Thoracic aorta (tissue), 2 donors: ENCODE measurements at places on chromosomes 11 and 22. TPM values are rescaled to one million over a fixed set of nuclear protein-coding genes. Genes with fewer than 3 reads are reported as not detected.
A peak's percentile ranks its signal among the peaks of the same experiment; 100 is the strongest.

- no peaks in the 10 kb centered on the region for H3K4me1 ChIP-seq
- no peak overlapping the region for H3K4me3 ChIP-seq
- H3K36me3 ChIP-seq = no peaks in the 10 kb centered on the region
- no peak overlapping the region for H3K27ac ChIP-seq
- DNase-seq = no peak
- no peaks in the 10 kb centered on the region for H3K27me3 ChIP-seq
Measured at GRCh38 chr22:46422896-46423295, 87.4 kb downstream of the TRMU start.

DNA sequence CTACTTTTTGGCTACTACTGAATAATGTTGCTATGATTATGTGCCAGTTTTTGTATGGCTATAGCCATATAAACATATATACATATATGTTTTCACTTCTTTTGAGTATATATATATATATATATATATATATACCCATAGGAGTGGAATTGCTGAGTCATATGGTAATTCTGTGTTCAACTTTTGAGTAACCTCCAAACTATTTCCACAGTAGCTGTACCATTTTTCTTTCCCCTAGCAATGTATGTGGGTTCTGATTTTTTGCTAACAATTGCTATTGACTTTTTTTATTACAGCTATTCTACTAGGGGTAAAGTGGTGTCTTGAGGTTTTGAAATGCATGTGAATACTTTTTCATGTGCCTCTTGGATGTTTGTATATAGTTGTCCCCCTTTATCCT is 30.4 kb downstream of the CBL start:
- no peak overlapping the region for H3K4me3 ChIP-seq
- H3K27me3 ChIP-seq = no peaks in the 10 kb centered on the region
- no peaks in the 10 kb centered on the region for H3K36me3 ChIP-seq
- no peak overlapping the region for H3K27ac ChIP-seq

- no peak for DNase-seq
- H3K4me1 ChIP-seq = peaks cover 8% of the 10 kb centered on the region
Measured at GRCh38 chr11:128824191-128825049, 42.7 kb downstream of the KCNJ1 start.

DNA sequence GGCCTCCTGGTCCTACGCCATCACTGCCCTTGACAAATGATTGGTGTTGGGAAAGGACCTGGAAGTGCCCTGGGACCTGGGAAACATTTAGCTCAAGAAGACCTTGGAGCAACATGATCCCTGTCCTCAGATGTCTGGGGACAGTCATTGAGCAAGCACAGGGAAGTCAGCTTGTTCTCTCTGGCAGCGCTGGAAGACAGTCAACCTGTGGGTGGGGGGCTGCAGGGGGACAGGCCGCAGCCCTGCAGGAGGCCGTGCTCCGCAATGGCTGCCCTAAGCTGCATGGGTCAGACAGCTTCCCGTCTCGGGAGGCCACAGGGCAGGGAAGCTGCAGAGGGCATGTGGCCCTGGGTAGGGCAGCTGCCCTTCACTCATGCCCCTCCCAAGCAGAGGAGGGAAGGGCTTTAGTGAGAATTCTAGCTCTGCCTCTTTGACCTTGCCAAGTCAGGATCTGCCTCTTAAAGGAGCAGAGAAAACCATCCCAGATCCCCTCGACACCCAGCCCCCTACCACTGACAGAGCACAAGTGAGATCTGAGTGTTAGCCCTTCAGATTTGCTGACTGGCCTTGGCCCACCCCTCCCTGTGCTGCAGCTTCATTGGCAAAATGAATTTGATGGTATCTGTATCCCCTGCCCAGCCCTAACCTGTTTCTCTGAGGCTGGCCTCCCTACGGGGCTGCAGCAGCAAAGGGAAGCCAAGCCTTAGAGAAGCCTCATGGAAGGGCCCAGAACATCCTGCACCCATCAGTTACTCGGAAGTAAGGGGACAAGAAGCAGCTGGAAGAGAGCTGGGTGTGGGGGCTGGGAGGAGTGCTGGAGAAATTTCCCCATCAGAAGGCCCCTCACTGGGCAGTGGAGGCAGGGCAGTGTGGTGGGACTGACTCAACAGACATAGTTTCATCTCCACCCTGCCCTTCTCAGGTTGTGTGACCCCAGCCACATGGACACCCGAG is 6.2 kb upstream of the SREBF2 start:
- no peaks in the 10 kb centered on the region for H3K27me3 ChIP-seq
- no peaks in the 10 kb centered on the region for H3K36me3 ChIP-seq
- no peak overlapping the region for H3K27ac ChIP-seq
- H3K4me1 ChIP-seq = peaks cover 22% of the 10 kb centered on the region

DNA sequence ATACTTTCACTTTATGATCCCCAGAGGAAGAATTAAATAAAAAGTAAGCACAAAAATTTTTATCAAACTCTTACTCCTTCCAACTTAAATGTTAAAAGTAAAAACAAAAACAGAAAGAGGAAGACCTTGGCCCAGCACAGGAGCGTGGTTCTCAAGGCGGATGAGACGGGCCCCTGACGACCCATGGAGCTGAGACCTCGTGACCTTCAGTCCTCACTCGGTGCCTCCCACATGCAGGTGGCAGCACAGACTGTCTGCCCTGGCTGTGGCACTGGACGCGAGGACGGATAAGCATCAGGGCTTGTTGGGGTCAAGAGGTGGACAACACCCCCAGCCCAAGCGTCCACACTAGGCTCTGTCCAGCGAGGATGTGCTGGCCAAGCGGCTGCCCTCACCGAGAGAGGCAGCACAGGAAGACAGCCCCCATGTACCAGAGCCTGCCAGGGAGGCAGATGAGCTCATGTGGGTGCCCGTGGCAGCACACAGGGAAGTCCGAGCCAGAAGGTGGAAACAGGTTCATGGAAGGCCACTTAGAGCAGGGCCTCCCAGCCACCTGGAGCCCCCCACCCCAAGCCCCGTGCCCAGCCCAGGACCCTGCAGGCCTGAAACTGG is 1389.8 kb downstream of the TBC1D22A start:
- H3K4me3 ChIP-seq = no peak overlapping the region
- H3K27ac ChIP-seq = no peak overlapping the region
- H3K36me3 ChIP-seq = no peaks in the 10 kb centered on the region
- DNase-seq = no peak
- no peaks in the 10 kb centered on the region for H3K27me3 ChIP-seq
- H3K4me1 ChIP-seq = no peaks in the 10 kb centered on the region

- H3K27me3 ChIP-seq = no peaks in the 10 kb centered on the region
- H3K4me3 ChIP-seq = no peak overlapping the region
- DNase-seq = no peak
- peaks cover 11% of the 10 kb centered on the region for H3K36me3 ChIP-seq
- no peaks in the 10 kb centered on the region for H3K4me1 ChIP-seq
Measured at GRCh38 chr22:33382436-33382835, 324.3 kb upstream of the SYN3 start.

DNA sequence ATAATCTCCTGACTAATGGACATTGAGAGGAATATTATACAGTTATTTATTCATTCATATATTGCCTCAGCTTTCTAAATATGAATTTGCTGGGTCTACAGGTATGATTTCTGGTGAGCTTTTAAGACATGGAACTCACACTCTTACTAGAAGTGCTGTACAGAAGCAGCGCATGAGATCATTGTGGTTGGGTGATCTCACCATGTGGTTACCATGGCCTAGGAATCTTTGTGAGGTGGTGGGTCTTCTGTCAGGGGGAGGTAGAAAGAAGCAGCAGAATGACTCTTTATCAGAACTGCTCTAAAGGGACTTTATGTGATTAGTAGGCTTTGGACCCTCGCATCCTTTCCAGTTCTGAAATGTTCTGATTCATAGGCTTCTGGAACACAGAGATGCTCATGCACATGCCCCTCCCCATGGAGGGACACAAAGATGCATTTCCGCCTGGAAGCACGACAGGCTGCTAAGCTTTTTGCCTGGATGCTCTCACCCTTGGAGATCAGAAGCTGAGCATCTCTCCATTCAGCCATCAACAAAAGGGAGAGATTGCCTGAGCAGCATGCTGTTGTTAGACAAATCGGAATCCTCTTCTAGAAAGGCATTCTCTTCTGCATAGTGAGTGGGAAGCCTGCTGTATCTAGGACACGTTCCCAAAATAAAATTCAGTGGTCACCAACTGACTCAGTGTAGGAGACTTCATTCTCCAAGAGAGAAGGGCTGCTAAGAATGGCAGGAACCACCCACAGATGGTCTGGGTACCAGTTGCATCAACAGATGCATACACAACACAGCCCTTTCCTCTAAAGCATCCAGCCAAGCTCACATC is 51.3 kb downstream of the KIRREL3 start:
- no peaks in the 10 kb centered on the region for H3K4me1 ChIP-seq
- H3K4me3 ChIP-seq = no peak overlapping the region
- no peak for DNase-seq
- no peaks in the 10 kb centered on the region for H3K27me3 ChIP-seq
- no peak overlapping the region for H3K27ac ChIP-seq

- no peaks in the 10 kb centered on the region for H3K27me3 ChIP-seq
- H3K4me3 ChIP-seq = no peak overlapping the region
- no peaks in the 10 kb centered on the region for H3K4me1 ChIP-seq
- no peak for DNase-seq
- H3K27ac ChIP-seq = no peak overlapping the region
Measured at GRCh38 chr11:27857588-27857987, 157.3 kb upstream of the BDNF start.

DNA sequence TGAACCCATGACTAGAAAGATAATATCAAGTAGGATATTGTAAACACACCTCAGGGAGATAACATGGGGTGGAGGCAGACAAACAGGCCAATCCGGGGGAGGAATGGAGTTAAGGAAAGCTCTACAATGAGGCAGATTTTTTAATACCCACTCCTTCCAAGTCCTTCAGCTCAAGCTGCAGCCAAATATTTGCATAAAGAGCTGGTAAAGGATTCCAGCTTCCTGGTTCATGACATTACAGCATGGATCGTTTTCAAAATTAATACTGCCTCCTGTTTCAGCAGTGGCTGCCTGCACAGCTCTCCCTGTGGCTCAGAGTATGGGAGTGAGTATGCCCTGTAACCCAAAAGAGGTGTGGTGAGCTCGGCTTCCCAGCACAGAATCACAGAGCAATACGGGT is 5.1 kb downstream of the POU2AF3 start:
- peaks cover 21% of the 10 kb centered on the region for H3K4me1 ChIP-seq
- H3K4me3 ChIP-seq = no peak overlapping the region
- H3K27me3 ChIP-seq = no peaks in the 10 kb centered on the region

DNA sequence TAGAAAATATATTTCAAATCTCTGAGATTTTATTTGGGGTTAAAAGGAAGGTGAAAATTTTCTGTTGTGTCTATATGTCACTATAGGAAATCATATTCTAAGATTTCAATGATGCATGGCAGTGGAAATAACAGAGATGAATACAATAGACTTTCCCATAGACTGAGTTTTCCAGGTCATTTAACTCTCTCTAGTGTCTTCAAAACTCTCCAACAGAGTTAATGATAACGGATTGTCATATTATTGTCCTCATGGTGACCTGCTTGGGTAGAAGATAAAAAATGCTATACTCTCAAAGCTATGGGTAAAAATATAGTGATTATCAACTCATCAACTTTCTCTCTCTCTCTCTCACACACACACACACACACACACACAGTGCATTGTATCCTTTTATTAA is 312.9 kb downstream of the CNTN5 start:
- no peaks in the 10 kb centered on the region for H3K4me1 ChIP-seq
- no peaks in the 10 kb centered on the region for H3K36me3 ChIP-seq
- no peaks in the 10 kb centered on the region for H3K27me3 ChIP-seq
- DNase-seq = no peak
- no peak overlapping the region for H3K4me3 ChIP-seq

DNA sequence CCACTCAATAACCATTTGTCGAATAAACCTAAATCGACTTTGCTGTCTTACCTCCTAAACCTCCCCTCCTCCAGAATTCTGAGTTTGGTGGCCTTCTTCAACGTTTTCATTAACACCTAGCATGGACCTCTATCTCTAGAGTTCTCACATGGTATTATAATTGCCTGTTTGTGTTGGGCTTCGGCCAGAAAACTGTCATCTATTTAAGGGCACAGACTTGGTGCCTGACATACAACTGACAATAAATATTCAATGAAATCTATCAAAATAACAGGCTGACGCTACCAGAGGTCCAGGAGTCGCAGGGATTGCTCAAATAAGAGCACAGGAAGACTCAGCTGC is 687 bp downstream of the ALKBH8 start:
- peaks cover 21% of the 10 kb centered on the region for H3K4me1 ChIP-seq
- no peak for DNase-seq
- H3K36me3 ChIP-seq = no peaks in the 10 kb centered on the region
- H3K27me3 ChIP-seq = no peaks in the 10 kb centered on the region

DNA sequence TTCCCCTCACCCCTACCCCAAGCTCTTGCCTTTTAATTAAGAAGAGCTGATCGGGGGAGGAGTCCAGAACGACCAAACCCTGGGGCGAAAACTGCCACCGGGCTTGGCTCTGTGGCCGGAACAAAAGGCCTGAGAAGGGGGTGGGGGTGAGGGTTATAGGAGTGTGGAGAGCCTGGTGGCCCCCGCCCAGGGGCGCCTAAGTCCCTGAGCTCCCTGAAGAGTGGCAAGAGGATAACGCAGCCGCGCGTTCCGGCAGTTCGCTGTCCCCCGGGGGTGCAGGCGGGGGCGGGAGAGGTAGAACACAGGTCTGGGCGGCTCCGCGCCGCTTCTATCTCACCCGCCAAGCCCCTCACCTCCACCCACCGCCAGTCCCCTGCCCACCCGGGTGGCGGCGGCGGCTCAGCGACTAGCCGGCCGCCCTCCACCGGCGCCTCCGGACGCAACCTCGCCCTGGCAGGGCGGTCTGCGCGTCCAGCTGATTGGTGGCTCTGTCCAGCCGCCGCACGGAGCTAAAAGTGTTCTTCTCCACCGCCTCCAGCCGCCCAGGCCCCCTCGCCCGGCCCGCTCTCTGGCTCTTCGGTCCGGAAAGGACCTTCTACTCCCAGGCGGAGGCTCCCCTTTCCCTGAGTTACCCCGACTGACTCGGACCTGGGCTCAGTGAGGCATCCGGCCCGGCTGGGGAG is 18.7 kb upstream of the BDNF start:
- peaks cover 17% of the 10 kb centered on the region for H3K4me1 ChIP-seq
- H3K4me3 ChIP-seq = peak overlapping the region; percentile 74
- H3K27me3 ChIP-seq = peaks cover 9% of the 10 kb centered on the region
- H3K27ac ChIP-seq = no peak overlapping the region
- no peak for DNase-seq

GRCh38 chr11:114017723-114018122 is 41.8 kb upstream of the ZBTB16 start:
- no peaks in the 10 kb centered on the region for H3K4me1 ChIP-seq
- H3K27ac ChIP-seq = no peak overlapping the region
- H3K4me3 ChIP-seq = no peak overlapping the region
- no peaks in the 10 kb centered on the region for H3K27me3 ChIP-seq
- DNase-seq = no peak

GRCh38 chr22:28017859-28018258 is 98.8 kb upstream of the PITPNB start:
- H3K4me3 ChIP-seq = no peak overlapping the region
- DNase-seq = no peak
- peaks cover 5% of the 10 kb centered on the region for H3K36me3 ChIP-seq
- H3K27ac ChIP-seq = no peak overlapping the region
- H3K27me3 ChIP-seq = no peaks in the 10 kb centered on the region

- no peaks in the 10 kb centered on the region for H3K27me3 ChIP-seq
- DNase-seq = no peak
- H3K4me1 ChIP-seq = no peaks in the 10 kb centered on the region
Measured at GRCh38 chr22:30114361-30114760, 34.1 kb downstream of the HORMAD2 start.

The ARHGAP42 gene
- total RNA-seq = 13.8 TPM

The RASD2 gene
- total RNA-seq = 14.0 TPM

The CHADL gene
- total RNA-seq = 3.2 TPM

The PHOX2A gene
- not detected for total RNA-seq

The FAM180B gene
- 0.27 TPM for total RNA-seq
